ENCODE measurements at places on chromosomes 4 and X.

- DNase-seq, result no peak
Observed at GRCh38 chrX:24702362-24703184, 8.9 kb downstream of the POLA1 start.

- no peak for DNase-seq
Observed at GRCh38 chrX:45722471-45722870, 521.8 kb upstream of the DIPK2B start.

DNA sequence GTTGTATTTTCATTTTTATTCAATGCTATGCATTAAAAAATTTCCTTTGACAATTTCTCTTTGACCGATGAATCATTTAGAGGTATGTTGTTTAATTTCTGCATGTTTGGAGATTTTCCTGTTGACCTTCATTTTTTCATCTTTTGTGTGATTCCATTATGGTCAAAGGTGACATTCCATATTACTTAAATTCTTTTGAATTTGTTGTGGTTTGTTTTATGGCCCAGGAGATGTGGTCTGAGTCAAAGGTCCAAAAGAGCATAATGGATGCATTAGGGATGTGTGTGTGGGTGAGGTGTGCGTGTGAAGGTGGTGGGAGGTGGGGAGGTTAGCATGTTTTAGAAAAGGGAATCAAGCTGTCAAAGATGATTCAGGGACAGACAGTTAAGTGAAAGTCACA lies 76.0 kb upstream of the GIMD1 start:
- DNase-seq, result no peak

DNA sequence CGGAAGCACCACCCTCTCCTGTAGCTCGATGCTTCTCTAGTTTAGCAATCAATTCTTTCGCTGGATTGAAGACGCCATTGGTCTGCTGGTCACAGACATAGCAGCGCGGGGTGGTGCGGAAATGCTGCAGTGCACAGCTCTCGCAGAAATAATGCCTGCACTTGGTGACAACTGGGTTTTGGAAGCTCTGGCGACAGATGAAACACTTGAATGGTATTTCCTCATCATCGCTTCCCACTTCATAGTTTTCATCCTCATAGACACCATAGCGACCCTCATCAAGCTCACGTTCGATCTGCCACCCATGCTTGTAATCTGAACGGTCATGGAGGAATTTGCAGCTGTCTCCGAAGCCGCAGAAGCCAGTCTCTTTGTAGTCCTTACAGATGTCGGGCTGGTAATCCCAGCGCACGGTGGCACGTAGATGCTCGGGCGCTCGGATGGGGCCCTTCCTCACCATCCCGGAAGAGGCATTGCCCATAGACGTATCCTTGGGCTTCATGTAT lies 854 bp downstream of the RNF113A start:
- no peak for DNase-seq

GRCh38 chrX:46912098-46912602 lies at the start of gene JADE3:
JADE3 (plus strand) TSS chrX:46912421; CDS start chrX:46984895, 72,474 bp downstream.
- DNase-seq, result peak; percentile 65

GRCh38 chr4:168765726-168766125 lies 244.3 kb downstream of the CBR4 start:
- DNase-seq, result no peak

DNA sequence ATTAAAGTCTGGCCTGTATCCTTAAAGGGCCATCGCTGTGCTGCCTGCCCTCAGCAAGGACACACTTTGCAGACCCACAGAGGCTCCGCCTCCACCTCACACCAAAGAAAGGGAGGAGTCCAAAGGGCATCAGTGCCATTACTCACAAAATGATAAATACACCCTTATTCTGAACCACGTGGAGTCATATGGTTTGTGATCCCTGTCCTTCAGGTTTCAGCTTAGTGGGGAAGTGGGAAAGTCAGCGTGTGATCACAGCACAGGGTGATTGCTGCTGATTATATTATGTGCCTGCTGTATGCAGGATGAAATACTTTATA lies 35.9 kb upstream of the MSANTD1 start:
- DNase-seq, result no peak

DNA sequence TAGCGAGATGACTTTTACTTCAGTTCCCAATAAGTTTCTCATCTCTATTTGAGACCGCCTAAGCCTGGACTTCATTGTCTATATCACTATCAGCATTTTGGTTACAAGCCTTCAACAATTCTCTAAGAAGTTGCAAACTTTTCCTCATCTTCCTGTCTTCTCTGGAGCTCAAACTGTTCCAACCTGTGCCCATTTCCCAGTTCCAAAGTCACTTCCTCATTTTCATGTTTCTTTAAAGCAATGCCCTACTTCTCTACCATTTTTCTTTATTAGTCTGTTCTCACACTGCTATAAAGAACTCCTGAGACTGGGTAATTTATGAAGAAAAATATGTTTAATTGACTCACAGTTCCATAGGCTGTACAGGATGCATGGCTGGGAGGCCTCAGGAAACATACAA lies 251.9 kb downstream of the TECRL start:
- no peak for DNase-seq

DNA sequence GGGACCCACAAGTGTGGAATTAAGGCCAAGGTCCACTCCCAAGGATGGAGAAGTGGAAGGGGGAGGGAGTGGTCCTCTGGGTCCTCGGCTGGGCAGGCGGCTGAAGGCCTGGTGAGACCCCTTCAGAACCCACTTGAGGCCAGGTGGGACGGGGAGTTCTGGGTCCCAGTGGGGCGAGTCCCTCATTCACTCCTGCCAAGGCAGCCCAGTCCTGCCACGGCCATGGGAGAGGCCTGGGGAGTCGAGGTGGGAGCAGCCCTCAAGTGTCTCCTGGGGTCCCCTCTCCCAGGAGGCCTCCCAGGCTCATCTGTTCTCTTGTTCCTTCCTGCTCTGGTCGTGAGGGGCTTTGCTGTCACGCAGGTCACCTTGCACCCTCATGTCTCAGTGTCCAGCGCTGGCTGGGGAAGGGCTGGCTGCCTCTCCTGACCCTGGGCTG lies 6.1 kb upstream of the SH3BP2 start:
- DNase-seq, result no peak

Data from H1 (cell line).